Stimulated activated CD4-positive, alpha-beta T cell treated with anti-CD3 and anti-CD28 coated beads, Interleukin-12 subunit alpha, Interleukin-12 subunit beta, amount 100 ng/mL, for 48 hours (primary cell): ENCODE measurements at places on chromosomes 4 and X.

- DNase-seq, result no peak
Observed at GRCh38 chrX:115912372-115912897, 258.1 kb upstream of the AGTR2 start.

DNA sequence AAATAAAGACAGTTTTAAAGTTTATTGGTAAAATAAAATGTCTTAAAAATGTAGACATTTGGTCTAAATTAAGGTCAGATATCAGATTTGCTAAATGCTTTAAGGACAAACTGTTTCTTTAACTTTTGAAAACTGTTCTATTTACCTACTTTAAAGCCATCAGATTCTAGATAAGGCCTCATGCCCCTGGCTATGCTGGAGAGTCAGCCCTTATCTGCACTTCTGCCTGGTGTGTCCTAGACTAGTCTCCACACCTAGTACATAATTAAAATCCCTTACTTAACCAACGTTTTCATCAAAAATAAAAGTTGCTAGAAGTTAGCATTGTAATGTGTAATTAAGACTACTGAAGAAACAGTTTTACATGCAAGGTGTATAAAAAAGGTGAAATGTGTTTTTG, 25.6 kb downstream of the HSD17B11 start:
- DNase-seq, result no peak

GRCh38 chrX:71650333-71650969, 16.9 kb upstream of the LOC101059915 start:
- DNase-seq, result no peak

DNA sequence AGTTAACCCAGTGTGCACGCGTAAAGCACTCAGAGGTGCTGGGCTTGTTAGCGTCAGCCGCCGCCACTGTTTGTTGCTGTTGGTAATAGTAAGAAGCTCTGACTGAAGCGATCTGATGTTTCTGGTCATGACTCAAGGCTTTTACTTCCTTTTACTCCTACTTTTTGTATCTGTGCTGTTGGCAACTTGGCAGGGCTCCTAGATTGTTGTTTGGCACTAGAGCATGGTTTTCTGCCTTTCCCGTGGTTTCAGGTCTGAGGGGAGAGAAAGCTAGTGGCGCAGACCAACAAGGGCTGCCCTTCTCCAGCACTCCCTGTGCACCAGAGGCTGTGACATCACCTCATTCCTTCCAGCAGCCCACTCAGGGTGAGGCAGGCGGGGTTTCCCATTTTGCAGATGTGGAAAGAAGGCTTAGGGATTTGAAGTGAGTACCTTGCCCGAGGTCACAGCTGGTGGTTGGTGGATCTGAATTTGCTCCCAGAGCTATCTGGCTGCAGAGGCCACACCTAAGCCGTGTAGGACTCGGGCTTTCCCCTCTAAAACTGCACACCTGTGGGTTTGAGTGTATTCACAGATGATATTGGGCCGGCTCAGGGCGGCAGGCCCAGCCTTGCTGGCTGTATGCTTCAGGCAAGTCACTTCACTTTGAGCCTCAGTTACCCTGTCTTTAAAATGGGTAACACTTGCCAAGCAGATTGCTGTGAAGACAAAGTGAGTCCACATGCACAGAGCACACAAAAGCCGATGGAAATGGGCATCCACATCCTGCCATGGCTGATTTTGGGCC, 51.2 kb upstream of the TADA2B start:
- DNase-seq, result no peak

- DNase-seq, result no peak
Observed at GRCh38 chr4:61841714-61842113, 641.6 kb downstream of the ADGRL3 start.

- DNase-seq, result no peak
Observed at GRCh38 chr4:7530082-7530481, 95.4 kb upstream of the PSAPL1 start.

- DNase-seq, result no peak
Observed at GRCh38 chr4:142535009-142535408, 311.1 kb downstream of the INPP4B start.

GRCh38 chrX:155031657-155032056, 5.0 kb downstream of the FUNDC2 start:
- DNase-seq, result no peak

DNA sequence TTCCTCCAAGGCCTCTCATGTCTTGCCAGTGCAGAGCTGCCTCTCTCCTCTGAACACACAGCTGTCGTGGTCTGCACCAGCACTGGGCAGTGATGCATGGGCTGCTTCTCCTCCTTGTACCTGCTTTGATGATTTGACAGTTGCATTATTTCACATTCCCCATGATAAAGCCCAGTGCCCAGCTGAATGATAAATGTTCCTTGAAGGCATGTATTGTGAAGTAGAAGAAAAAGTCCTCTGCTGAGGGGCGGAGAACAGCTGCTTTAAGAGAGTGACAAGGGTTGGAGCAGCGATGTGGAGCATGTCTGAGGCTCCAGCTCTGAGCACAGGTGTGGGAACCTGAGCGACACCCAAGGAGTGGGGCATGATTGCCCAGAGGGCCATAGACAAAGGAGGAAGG, 21.1 kb upstream of the TRIM2 start:
- no peak for DNase-seq

- no peak for DNase-seq
Observed at GRCh38 chr4:139834226-139834662, 168.6 kb downstream of the MGST2 start.

DNA sequence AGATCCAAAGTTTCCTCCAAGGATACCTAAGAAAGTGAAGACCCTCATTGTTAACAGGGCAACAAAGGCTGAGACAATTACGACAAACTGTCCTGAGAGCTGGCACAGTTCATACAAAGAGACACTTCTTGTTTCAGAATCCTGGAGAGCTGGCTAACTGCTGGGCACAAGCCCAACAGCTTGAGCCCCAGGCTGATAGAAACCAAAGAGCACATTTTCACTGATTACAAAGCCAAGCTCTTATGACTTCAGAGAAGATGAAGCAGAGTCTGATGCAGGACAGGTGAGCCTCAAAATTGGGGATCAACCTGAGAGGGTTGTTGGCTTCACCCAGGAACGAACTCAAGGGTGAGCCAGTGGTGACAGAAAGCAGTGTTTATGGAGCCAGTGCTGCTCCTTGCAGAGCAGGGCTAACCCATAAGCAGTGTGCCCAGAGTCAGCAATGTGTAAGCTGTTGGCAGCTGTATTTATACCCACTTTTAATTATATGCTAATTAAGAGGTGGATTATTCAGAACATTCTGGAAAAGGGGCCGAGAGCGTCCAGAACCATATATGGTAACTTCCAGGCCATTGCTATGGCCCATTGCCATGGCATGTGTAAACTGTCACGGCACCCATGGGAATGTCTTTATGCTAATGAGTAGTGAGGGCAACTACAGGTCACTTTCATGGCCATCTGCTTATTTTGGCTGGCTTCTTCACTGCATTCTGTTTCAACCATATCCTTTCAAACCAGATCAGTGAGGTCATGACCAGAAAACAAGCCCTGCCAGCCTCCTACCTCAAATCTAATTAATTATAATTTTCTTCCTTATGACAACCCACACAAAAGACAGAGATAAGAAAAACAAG, 183.7 kb downstream of the EVC2 start:
- DNase-seq, result no peak

GRCh38 chr4:24858026-24858425, 54.8 kb downstream of the CCDC149 start:
- DNase-seq, result no peak

- DNase-seq, result no peak
Observed at GRCh38 chr4:1524761-1525160, 118.5 kb upstream of the NKX1-1 start.

- DNase-seq, result no peak
Observed at GRCh38 chr4:139857021-139857420, 191.4 kb downstream of the MGST2 start.

DNA sequence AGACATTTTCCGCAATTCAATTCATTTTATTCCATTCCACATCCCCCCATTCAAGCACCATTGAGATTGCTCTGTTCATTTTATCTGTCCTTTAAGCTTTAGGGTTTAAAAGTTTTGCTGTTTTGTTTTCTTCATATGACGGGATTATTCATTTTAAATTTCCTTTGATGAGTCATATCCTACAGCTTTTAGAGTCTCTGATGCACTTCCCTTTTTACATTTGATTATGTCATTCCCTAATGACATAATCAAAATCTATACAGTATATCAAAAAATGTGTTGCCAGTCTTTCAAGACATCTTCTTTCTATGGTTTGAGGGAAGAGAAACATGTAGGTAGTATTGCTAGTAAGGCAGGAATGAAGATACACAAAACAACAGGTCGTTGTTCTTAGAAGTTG, 456.3 kb downstream of the PDGFC start:
- DNase-seq, result no peak

- no peak for DNase-seq
Observed at GRCh38 chrX:155071694-155072280, 479 bp downstream of the BRCC3 start.

DNA sequence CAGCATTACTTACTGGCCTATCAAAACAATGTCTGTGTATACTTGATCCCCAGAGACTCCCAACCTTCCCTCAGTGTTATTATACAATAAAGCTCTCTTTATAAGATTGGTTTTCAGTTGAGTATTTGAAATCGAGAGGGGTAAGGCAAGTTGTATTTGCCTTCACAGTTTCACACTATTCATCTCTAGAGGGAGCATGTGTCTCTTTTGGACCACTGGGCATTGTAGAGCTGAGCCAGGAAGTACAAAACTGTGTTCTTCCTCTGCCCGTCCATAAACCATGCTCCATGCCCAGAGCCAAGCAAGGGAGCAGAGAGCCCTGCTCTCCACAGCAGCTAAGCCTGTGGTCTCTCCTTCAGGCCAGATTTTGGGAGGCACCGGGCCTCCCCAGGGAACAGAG, 61.5 kb upstream of the HHIP start:
- DNase-seq, result no peak

DNA sequence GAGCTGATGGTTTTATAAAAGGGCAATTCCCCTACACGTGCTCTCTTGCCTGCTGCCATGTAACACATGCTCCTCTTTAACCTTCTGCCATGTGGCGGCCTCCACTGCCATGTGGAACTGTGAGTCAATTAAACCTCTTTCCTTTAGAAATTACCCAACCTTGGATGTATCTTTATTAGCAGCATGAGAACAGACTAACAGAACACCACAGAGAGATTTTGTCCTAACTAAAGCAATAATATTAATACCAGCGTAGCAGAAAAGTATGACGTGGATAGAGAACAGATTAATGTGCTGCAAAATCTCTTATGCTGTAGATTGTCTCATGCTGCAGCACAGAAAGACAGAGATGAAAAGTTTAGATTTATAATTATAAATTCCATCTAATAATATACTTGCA, 23.1 kb downstream of the AIMP1 start:
- no peak for DNase-seq

- DNase-seq, result no peak
Observed at GRCh38 chrX:132015875-132016274, 7.2 kb upstream of the STK26 start.

- DNase-seq, result no peak
Observed at GRCh38 chr4:39124885-39125599, 57.3 kb upstream of the WDR19 start.

DNA sequence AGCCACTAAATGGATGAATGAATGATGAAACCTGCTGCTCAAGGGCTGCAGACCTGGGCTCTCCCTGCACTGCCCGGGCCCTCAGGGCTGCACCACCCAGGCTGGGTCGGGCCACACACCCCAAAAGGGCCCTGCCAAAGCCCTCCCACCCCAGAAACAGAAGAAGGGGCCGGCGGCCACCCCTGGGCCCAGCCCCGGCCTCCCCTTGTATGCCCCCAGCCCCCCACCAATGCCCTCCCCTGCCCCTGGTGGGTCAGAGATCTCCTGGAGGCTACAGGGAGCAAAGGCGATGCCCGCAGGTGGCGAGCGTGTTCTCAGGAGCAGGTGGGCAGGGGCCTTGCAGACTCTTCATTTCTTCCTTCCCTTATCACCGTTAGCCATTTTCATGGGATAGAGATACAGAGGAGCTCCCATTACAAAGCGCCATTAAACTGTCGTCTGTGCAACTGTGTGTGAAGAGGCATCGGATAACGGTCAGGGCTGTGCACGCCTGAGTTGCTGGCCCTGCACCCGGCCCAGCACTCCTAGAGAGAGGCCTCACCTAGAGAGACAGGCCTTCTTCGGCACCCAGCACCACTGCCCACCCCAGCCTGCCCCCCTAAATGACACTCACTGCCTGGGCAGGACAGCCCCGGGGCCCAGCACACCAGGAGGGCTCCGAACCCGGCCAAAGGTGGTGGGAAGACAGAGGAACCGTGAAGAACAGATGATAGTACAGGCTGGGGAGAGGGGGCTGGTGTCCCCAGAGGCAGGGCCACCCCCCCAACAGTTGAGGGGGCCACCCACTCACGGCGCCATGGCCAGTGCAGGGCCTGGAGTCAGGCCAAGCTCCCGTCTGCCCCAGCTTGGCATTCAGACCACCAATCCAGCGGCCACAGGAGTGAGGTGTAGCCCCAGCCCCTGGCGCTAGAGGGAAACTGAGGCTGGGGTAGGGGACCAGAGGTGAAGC, 133.7 kb downstream of the FAM53A start:
- DNase-seq, result no peak

DNA sequence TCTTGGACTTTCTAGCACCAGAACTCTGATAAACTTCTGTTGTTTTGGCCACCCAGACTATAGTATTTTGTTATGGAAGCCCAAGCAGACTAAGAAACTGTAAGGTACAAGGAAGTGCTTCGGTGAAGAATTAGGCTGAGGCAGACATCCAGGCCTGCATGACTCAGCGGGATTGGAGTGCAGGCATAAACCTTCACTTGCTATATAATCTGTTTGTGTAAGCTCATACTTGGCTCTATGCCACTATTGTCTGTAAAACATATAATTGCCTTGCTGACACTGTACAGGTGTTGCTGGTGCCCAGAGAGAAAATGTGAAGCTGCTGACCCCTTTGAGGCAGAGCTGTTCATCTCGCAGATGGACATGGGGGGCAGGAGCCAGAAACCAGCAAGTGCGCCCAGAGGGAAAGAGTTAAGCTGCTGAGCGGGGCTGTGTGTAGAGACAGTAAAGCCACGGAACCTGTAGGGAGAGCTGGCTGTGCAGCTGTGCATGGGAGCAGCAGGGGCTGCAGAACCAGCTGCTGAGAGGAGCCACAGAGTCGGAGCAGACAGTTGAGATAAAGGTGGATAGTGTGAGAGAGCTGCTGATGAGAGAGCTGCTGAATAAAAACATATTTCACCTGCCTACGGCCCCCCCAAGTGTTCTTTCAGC, 96.2 kb downstream of the RBM46 start:
- no peak for DNase-seq
